ENCODE measurements at places on chromosomes 16 and 17.

- no peak for DNase-seq
Measured at GRCh38 chr17:72189768-72190593, 69.2 kb downstream of the SOX9 start.

- no peak for DNase-seq
Measured at GRCh38 chr17:16298140-16298662, 55.1 kb downstream of the CENPV start.

DNA sequence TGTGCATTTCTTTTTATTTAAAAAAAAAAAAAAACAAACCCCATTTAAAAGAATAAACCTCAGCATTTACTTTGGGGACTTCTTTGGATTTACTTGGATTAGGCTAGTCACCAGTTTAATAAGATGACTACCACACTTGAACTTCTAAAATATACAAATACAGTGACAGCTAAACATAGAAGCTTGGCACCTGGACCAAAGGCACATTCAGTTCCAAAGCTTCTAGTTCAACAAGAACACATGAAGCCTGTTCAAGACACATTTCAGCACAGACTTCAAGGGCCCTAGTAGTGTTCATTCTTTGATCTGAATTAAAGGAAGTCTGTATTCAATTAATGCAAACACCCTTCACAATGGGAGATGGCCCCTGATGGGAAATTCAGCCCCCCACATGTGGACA lies 11.6 kb upstream of the ROGDI start:
- DNase-seq, result no peak

DNA sequence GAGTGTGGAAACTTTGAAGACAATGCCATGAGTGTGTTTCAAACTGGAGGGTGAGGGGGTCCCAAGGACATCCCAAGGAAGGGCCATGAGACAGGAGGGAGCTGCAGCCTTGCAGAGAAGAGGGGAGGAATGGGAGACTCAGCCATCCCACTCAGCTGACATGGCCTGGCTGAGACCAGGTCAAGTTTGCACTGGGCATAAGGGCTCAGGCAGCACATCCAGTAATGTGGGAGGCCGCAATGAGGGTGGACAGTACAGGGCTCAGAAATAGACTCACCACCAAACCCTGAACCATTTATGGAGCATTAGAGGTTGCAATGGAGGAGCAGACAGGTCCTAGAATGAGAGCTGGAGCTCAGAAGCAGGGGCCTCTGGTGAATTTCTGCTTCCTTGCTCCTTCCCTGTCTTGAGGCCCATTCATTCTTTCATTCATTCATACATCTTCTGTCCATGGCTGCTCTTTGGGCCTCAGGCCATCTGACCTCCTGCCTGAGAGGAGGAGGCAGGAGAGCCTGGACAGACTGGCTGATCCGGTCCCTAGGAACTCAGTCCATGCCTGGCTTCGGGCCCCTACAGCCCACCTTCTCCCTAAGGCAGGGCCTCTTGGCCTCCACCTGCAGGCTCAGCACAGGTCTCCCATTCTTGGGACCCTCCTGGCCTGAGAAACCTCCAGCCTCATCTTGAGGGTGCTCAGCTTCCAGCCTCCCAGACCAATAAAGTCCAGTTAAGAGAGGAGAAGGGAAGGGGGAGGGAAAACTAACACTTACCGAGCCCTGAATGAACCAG lies 70.5 kb upstream of the CDH5 start:
- no peak for DNase-seq

- no peak for DNase-seq
Measured at GRCh38 chr17:77824102-77824779, 134.3 kb upstream of the TNRC6C start.

- DNase-seq, result no peak
Measured at GRCh38 chr16:35148748-35149147, 1689.3 kb downstream of the TP53TG3F start.

GRCh38 chr16:20648436-20648835 lies 49.0 kb downstream of the ACSM1 start:
- DNase-seq, result no peak

DNA sequence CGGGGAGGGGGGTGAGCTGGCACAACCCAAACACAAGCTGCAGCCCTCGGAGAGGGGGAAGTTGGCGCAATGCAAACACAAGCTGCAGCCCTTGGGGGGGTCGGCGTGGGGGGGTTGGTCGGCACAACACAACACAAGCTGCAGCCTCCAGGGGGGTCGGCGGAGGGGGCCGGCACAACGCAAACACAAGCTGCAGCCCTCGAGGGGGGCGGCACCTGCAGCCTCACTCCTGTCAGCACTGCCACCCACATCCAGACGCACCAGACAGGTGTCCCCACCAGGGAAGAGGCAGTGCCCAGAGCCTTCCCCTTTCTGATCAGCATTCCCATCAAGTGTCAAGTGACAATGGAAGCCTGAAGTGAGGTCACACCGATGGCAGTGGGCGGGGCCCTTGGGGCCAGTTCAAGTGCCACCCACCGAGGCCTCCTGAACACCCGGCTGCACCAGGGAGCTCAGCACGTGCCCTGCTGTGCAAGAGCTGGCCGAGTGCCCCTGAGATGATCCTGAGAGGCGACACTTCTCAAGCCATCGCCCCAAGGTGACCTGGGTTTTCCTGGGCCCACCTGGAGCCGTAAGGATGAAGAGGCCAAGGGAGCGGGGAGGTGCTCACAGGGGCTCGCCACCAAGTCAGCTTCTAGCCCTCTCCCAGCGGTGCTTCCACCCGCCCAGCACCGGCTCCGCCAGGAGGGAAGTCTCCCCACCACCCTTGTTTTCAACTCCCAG lies 59.3 kb downstream of the KLHDC4 start:
- no peak for DNase-seq

DNA sequence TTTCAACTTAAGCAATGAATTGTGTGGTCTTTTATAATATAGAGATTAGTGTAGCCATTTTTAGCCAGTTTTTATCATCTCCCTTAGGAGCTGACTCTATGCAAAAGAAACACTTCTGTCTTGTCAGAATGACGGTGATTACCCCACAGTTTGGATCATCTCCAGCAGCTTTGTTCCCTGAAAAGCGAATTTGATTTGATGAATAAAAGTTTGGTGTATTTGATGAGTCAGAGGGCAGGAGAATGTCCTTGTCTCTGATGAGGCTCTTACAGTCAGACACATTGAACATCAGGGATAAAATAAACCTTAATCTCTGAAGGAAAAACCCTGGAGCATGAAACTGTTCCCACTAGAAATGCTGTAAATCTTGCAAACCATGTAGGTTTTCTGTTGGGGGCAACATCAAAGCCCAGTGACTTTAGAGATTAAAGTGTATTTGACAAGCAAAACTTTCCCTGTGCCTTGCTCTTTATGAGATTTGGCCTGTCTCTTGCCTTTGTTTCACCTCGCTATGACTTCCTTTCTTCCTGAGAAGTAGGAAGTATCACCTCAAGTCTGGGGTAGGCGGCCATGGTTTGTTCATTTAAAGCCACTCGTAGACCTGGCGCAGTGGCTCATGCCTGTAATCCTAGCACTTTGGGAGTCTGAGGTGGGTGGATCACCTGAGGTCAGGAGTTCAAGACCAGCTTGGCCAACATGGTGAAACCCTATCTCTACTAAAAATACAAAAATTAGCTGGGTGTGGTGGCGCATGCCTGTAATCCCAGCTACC lies 209.3 kb downstream of the FTO start:
- no peak for DNase-seq

- no peak for DNase-seq
Measured at GRCh38 chr16:11949527-11949926, 7.7 kb upstream of the NPIPB2 start.

DNA sequence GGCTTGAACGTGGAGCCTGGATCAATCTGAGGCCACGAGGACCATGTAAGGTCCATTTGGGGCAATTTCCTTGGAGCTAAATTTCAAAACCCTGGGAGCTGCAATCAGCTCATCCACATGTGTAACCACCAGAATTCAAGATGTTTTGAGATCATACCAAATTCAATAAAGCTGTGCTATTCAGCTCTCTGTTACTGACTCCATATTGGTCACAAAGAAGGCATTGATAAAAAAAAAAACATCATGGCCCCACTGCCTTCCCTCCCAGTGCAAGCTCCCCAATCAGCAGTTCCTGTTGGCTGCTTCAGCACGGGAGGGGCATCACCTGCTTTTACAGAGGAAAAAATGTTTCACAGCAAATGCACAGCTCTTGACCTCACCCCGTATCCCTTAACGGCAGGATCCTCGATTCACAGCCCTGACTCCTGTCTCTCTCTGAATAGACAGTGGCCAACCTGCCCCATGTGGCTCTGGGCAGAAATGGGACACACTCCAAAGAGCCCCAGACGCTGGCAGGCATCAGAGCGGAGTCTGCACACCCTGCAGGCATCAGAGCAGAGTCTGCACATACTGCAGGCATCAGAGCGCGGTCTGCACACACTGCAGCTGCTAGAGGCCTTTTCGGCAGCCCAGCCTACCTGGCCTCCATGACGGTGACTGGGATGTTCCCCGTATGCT lies 37.1 kb downstream of the FANCA start:
- DNase-seq, result no peak

GRCh38 chr16:82042144-82042543 lies 7.1 kb downstream of the HSD17B2 start:
- no peak for DNase-seq

- DNase-seq, result no peak
Measured at GRCh38 chr17:61404663-61404912, 4.9 kb downstream of the TBX2 start.

GRCh38 chr16:10228779-10229178 lies 46.6 kb upstream of the GRIN2A start:
- DNase-seq, result no peak

DNA sequence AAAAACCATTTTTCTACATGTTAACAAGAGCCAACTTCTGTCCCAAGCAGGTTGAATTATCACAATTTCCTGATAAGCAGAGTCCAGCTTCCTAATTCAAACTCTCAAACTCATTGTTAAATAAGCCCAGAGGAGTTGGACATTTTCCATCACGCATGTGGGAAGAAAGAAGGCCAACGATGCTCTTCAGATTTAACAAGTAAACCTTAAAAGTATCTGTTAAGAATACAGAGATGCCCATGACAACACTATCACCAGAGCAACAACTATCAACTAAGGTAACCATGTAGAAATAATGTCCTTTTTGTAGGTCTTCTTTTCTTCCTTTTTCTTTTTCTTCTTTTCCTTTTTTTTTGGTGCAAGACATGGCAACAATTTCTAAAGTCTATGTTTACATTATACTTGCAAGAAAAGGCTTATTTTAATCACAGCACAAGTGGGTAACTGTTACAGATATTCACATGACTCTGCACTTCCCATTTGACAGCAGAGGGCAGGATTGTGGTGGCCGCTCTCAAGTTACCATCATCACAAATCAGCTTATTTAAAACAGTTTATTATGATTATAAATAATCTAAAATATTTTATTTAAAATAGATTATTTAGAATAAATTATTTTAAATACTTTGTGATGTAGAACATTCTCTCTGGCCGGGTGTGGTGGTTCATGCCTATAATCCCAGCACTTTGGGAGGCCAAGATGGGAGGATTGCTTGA lies 35.7 kb upstream of the DHRS7B start:
- no peak for DNase-seq

- no peak for DNase-seq
Measured at GRCh38 chr17:79325709-79326430, 251.2 kb downstream of the ENGASE start.

DNA sequence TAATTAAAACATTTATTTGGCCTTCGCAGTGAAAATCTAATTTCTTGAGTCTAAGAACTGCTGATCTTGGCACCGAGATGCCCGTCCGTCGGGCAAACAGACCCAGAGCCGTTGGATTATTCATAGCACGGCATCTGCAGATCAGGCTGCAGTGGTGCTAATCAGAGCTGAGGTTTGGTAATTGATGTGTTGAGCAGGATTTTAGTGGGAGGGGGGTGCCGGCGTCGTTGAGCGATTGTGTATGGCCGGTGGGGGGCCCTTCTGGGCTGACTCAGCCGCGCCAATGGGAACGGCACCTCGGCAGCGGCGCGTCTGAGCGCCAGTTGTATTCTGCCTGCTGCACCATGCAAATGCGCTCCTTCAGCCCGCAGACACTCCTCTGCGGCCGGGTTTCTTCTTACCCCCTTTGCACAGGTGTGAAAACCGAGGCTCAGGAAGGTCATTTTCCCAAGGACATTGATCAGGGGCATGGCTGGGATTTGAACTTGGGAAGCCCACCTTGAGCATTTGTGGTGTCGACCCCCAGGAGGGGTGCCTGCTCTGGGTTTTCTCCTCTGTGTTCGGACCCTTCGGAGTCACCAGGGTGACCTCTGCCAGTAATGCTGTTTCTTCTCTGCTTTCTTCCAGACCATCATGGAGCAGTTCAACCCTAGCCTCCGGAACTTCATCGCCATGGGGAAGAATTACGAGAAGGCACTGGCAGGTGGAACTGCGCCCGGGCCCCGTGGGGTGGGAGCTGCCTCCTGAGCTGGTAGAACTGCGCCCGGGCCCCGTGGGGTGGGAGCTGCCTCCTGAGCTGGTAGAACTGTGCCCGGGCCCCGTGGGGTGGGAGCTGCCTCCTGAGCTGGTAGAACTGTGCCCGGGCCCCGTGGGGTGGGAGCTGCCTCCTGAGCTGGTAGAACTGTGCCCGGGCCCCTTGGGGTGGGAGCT lies 18.4 kb downstream of the BAIAP2 start:
- DNase-seq, result no peak

GRCh38 chr16:46885960-46886763 lies 2.0 kb downstream of the GPT2 start:
- no peak for DNase-seq

DNA sequence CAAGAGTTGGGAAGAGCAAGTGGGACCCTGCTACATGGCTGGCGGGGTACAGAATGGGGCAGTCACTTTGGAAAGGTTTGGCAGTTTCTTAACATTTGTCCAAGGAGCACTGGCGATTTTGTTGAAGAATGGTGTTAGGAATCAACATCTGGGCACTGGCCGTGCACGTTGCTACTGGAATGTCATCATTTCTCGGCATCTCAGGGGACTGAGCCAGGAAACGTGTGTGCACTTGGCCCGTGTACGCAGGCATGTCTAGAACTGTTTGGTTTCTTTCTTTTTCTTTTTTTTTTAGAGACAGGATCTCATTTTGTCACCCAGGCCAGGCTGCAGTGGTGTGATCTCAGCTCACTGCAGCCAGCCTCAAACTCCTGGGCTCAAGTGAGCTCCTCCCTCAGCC lies 17.3 kb upstream of the FOXK2 start:
- DNase-seq, result no peak

GRCh38 chr16:81817296-81817695 lies 38.2 kb downstream of the PLCG2 start:
- DNase-seq, result no peak

DNA sequence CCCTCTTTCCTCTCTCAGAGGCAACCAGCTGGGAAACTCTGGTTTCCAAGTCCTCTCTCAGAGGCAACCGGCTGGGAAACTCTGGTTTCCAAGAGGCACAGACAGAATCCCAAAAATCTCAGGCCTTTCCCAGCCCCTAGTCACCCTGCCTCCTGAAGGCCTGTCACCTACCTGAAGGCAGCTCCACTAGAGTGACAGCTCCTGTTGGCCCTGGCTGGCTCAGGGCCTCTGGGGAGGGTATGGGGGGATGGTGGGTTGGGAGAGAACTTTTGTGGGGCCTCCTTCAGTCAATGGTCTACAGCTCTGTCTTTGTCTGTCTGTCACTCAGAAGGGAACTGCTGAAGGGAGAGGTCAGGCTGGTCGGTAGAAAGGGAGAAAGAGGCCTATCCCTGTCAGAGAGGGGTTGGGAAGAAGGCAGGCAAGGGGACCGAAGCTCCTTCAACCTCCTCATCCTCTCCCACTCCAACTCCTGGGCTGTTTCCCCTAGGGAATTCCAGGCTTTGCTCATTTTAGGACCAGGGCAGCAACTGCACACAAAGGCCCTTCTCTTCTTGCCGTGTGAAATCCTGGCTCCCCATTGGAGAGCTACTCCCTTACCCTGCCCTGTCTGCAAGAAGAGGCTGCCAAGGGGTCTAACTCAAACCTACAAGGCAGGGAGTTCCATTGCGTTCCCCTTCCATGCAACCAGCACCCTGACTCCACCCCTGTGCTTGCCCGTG lies 23.6 kb downstream of the COPZ2 start:
- no peak for DNase-seq
